ENCODE measurements at places on chromosomes 12 and 14.
A peak's percentile ranks its signal among the peaks of the same experiment; 100 is the strongest.

DNA sequence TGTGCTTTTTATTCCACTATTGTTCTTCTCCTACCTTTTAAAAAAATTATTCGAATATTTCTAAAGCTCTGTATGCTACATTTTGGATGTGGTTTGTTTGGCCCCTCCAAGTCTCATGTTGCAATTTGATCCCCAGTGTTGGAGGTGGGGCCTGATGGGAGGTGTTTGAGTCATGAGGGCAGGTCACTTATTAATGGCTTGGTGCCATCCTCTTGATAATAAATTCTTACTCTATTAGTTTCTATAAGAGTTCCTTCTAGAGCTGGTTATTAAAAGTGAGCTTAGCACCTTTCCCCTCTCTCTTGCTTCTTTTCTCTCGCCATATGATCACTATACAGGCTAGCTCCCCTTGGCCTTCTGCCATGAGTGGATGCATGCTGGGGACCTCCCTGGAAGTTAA, 445.6 kb upstream of the PDE3A start:
- DNase-seq, result no peak

- no peak for DNase-seq
Measured at GRCh38 chr14:88168025-88168424, 155.0 kb downstream of the KCNK10 start.

DNA sequence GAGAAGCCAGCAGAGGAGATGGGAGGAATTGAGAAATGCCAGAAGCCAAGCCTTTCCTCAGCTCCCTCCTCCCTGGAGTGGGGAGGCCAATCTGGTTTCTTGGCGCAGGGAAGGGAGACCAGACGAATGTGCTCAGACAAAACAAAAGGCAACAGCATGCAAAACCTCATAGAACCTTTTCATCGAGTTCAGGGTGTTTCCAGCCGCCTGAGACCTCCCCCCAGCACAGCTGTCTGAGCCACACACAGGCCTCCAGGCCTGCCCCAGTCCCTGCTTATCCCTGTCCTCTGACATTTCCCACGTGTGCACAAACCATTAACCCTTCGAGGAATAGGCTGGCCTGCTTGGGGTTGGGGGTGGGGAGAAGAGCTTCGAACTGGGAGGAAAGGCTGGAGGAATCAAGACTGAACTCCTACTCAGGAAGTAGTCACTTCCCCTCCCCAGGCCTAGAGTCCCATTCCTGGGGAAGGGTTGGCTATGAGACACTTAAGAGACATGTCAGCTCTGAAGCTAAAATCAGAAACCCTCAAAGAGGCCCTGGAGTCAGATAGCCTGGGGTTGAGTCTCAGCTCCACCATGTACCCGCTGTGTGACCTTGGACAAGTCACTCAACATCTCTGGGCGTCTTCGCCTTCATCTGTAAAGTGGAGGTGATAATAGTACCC, 10.7 kb downstream of the TBX3 start:
- DNase-seq, result no peak

DNA sequence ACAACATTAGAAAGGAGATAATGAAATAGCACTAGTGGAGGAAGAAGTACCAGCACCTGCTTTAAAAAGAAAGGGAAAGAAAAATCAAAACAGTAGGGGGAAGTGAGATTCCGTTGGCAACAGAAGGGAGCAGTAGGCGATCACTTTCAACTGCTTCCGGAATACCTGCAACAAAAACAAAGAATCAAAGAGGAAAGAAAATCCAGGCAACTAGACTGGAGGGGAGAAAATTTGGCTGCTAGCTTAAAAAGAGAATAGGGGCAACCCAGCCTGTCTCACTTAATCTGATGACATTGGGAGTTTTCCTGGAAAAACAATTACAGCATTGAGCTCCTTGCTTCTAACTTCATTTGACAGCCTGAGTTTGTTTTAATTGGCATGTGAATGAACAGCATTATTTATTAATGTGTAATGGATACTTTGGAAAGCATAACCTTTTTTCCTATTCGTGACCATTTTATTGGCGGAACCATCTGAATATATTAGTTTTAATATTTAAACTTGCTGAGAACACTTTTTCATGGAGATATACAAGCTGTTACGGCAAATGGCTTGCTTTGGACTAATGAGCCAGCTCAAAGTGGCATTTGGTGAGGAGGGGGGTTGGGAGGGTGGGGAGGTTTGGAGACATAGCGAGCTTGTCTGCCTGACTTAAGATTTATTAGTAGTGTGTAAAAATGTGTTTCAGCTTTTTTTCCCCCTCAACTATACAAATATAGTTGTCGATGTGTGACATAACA, 2.5 kb upstream of the DACT1 start:
- DNase-seq, result no peak

DNA sequence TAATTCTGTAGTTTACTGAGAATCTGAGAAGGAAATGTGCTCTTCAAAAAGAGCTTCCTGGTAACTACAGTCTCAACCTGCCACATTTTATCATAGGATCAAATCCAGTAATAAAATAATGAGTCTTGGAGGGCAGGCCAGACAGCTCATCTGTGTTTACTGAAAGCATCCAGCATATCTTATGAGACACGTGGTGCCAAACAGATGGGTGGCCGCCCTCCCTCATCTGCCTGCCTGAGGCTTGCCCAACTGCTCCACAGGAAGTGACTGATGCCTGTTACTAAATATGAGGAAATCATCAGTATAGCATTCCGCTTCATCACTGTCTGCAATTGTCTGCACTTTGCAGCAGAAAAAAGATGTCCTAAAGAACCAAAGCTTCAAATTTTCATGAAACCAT, 13.5 kb downstream of the DHRS7 start:
- peak; percentile 92 for DNase-seq

- DNase-seq, result no peak
Measured at GRCh38 chr12:44750468-44750867, 125.6 kb downstream of the NELL2 start.

DNA sequence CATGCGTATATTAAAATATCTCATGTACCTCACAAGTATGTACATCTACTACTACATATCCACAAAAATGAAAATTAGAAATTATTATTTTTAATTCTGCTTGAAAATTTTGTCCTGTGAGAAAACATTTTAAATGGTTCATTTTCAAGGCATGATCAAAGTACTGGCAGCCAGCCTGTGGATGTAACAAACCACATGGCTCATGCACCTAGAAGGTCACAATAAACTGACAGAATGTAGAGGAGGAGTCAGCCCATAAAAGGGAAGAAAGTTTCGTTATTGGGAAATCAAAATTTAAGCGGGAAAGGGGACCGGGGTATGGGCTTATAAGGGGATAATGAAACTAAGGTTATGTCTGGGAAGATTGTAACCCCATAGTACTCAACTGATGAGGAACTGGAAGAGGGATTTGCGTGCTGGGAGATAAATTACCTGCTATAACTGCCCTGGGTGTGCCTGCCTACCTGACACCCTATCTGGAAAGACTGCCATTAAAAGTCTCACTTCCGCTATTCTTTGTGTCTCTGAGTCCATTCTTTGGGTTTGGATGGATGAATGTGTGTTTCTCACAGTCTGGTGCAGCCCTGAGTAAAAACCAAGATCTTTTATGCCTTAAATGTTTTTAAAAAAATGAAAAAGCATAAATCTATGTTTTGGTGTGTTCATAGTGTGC, 62.2 kb upstream of the PCED1B start:
- no peak for DNase-seq

DNA sequence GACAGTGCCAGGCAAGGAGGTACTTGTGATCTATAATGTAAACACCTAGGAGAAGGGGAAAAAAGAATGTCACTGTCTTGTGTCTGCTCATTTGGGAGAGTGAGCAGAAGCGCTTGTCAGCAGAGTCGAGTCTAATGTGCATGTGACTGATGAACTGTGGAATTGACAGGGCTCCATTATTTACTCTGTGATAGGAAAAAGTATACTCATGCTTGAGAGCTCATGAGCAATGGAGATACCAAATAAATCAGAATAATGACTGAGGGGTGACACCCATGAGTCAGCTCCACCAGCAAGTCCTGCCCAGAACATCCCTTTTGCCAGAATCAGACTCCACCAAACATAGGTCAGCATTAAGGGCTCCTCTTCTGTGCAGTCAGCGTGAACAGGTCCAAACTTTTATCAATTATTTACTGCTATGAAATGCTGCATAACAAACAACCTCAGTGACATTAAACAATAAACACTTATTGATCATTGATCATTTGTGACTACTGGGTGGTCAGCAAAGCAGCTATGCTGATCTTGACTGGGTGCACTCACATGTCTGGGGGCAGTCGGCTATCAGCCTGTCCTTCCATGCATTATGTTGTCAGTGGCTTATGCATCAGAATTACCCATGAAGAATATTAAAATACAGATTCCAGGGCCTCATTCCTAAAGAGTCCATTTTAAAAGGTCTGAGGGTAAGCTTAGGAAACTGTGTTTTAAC, 29.2 kb upstream of the WSCD2 start:
- DNase-seq, result no peak

DNA sequence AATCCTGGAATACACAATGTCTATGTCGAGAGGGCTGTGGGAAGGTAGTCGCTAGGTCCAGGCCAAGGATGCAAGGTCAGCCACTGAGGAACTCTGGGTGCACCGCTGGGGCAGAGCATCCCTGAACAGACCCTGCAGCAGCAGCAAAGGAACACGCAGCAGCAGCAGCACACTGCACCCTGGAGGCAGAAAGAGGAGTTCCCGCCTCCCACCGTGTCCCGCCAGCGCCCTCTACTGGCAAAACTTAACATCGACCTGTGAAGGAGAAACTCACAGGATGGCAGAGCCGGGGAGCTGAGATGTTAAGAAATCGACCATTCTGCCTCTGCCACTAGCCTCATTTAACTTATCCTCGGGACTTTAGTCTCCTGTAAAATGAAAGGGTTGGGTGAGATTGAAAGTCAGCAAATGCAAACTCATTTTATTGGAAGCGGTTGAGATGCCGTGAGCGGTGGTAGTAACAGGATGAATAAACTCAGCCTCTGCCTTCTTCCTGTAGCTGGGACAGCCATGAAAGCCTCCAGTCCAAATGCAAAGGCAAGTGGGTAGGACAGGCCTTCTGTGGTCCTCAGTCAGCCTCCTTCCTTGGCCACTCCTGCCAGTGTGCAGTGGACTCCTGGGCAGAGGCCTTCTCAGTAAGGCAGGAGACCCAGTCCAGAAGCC, 45.6 kb downstream of the STAB2 start:
- DNase-seq, result peak; percentile 66

- no peak for DNase-seq
Measured at GRCh38 chr12:115694564-115694963, 582.9 kb downstream of the MED13L start.

- no peak for DNase-seq
Measured at GRCh38 chr12:117525766-117526165, 164.3 kb upstream of the NOS1 start.

DNA sequence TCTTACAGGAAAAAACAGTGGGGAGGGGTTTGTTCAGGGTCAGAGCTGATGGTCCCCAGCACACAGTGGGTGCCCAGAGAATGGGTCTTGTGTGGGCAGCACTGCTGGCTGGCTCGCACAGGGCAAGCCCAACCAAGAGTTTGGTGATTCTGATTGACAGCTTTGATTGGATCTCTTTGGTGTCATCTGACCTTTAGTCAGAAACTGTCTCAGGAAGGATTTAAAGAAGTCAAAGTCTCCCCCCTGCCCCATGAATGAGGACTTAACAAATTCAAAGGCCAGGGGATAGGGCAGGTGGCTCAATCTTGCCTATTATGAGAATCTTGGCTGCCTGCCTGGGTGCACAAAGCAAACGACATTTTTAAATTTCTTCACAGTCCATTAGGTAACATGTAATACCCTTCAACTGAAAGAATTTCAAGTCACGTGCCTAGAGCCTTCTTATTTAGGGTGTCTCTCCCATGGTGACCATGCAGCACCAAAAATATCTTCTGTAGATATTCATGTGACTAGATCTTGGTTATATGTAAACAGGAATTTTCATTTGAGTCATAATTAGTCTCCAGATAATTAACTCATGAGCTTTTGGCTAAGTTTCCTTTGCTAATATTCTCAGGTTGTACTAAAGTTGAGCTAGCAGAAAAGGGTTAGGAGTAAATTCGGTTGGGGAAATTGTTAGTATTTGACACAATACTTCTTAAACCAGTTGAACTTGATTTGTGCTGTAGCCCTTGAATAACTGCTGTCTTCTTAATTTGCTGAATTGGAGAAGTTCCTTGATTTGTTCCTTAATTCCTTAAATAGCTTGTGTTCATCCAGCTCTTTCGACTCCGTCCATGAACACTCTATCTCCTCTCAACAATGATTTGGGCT, 54.5 kb upstream of the HECTD1 start:
- peak; percentile 66 for DNase-seq

DNA sequence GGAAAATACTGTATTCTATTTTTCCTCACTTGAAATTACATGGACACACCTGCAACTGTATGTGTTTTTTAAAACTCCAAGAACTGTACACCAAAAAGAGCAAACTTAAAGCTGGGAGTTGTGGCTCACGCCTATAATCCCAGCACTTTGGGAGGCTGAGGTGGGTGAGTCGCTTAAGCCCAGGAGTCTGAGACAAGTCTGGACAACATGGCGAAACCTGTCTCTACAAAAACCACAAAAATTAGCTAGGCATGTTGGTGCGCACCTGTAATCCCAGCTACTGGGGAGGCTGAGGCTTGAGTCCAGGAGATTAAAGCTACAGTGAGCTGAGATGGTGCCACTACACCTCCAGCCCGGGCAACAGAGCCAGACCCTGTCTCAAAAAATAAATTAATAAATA, 95.9 kb downstream of the SINHCAF start:
- DNase-seq, result no peak

DNA sequence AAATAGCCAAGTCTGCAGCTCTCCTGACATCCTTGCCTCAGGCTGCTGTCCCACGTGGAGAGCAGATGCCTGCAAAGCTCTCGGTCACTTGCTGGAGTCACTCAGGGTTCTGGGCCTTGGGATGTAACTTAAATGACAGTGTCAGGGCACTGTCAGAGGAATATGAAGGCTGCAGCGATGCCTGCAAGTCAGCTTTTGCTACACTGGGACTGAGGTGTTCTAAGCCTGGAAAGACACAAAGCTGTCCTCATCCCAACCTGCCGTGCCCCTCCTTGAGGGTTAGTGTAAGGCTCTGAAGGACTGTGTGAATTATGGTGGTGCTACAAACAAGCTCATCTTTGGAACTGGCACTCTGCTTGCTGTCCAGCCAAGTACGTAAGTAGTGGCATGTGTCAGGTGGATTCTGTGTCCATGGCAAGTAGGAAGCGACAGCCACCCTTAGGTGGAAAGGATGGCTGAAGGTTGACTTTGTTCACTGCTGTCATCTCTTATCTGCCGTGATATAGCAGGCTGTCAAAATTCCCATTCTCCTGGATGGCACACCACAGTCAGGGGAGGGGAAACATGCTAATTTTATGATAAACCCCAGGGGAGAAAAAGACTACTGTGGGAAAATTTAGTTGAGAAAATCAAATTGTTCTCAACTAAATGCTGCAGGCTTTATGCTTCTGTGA, 79.9 kb downstream of the DAD1 start:
- DNase-seq, result no peak

DNA sequence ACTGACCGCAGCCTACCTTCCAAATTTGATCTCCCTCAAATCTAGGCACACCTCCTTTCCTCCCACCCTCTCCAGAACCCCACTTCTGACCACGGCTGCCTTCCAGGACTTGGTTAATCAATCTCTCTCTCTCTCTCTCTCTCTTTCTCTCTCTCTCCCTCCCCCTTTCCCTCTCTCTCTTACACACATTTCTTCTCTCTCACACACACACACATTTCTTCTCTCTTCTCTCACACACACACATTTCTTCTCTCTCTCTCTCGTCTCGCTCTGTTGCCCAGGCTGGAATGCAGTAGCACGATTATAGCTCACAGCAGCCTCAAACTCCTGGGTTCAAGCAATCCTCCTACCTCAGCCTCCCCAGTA, 521 bp upstream of the GMFB start:
- DNase-seq, result no peak
